ENCODE measurements at places on chromosomes 1 and 21.

DNA sequence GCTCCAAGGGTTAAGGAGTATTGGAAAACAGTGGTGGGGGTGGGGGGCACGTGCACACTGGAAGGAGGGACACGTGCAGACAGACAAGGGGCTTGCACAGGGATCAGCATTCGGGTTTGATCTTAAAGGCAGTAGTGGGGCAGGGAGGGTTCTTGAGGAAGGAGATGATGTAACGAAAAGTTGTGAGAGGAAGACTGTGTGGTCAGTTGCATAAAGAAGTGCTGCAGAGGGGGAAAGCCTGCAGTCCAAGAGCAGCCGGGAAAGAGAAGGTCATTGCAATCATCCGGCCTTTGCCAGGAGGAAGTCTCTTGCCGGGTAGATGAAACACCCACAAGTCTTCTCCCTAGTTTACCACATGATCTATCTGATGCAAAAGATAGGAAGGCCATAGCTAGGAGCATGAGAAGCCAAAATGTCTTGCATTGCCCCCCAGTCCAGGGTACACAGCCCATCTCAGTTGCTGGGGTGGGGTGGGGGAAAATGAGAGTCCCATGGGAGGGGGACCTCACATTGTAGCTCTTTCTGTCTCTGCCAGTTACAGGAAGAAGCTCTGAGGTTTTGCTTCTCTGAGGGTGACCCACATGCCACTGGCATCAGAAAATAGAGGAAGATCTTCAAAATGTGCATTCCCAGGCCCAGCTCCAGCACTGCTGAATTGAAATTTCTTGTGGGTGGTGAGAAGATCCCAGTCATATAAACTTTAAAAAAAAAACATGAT, 202.5 kb upstream of the RAB4A start:
- no peak for DNase-seq

- DNase-seq = no peak
Measured at GRCh38 chr1:9684801-9685200, 33.3 kb downstream of the PIK3CD start.

GRCh38 chr21:41923631-41924367, 30.0 kb downstream of the C2CD2 start:
- DNase-seq = no peak

DNA sequence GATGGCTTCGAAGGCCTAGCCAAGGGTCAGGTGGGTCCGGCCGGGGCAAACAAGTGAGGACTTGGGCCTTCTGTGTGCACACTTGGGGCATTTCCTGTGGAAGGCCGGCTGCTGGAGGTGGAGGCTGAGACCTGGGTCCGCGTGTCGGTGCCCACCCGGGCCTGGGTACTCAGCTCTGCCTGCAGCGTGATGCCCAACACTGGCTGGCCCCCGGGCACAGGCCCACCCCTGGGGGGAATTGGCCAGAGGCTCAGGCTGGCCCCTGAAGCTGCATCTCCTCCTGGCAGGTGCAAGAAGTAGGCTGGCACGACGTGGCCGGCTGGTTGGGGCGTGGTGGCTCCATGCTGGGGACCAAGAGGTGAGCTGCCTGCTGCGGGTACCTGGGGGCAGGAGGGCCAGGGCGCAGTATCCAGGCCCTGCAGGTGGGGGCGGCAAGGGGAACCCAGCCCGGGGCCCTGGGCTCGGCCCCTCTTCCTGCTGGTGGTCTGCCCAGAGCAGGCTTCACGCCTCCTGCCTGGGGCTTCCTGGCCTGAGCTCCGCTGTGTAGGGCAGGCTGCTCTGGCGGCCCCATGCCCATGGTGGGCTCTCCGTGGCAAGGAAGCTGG, 17.2 kb downstream of the CFAP410 start:
- no peak for DNase-seq

GRCh38 chr1:111720274-111720976, 18.8 kb downstream of the INKA2 start:
- no peak for DNase-seq

- DNase-seq = no peak
Measured at GRCh38 chr1:5223206-5223605, 568.8 kb downstream of the AJAP1 start.

- no peak for DNase-seq
Measured at GRCh38 chr1:218828125-218828650, 345.5 kb upstream of the LYPLAL1 start.

GRCh38 chr1:56457756-56458375, 121.5 kb downstream of the PLPP3 start:
- no peak for DNase-seq

DNA sequence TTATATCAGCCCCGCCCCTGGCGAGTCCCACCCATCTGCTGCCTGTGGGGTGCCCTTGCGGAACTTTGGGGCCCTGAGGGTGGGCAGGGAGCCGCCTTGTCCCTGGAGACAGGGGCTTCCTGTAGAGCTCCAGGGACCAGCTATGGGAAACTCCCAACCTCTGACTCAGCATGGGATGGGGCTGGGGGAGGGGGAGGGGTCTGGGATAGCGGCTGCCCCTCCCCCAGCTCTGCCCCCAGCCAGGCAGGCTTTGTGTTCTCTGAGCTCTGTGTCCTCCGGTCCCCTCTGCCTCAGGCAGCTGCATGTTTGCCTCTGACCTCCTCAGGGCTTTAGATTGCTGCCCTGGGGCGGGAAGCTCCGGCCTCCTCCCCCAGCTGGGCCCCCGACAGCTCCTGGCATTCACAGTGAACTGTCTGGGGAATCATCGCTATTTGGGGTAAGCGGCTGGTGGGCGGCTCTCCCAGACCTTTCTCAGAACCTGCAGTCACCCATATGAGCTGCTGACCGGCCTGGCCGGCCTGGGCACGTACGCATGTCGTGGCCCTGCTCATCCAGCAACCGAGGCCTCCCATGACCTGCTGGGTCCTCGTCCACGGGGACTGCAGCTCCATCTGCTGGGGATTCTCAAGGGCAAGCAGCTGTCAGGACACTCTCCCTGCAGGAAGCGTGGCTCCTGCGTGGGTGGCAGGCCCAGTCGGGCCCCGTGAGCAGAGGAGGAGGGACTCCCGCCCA, 17.1 kb downstream of the ARHGEF16 start:
- DNase-seq = no peak

- no peak for DNase-seq
Measured at GRCh38 chr1:48227165-48228013, 4.9 kb downstream of the SLC5A9 start.

All from naive thymus-derived CD4-positive, alpha-beta T cell (primary cell).